AG04449 (cell line): ENCODE measurements at places on chromosomes 13 and 19.

DNA sequence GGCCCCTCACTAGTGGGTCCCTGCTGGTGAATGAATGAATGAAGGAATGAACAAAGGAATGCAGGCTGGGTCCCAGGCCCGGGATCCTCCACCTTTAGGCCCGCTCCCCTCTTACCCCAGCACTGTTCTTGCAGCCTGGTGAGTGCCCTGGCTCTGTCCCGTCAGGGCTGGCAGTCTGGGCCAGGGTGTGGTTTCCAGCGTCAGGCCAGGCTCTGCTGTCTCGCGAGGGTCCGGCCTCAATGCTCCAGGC, 317 bp downstream of the LYL1 start:
- no peak for DNase-seq

DNA sequence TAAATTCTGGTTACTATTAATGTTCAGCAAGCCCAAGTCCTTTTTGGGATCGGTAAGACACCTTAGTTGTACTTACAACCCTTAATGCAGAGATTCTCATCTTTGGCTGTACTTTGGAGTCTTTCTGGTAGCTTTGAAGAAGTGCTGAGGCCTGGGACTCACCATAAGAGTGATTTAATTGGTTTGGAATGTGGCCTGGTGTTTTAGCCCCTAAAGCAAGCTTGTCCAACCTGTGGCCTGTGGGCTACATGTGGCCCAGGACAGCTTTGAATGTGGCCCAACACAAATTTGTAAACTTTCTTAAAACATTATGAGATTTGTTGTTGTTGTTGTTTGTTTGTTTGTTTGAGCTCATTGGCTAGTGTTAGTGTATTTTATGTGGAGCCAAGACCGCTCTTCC, 215.3 kb downstream of the ZIC5 start:
- DNase-seq, result no peak

DNA sequence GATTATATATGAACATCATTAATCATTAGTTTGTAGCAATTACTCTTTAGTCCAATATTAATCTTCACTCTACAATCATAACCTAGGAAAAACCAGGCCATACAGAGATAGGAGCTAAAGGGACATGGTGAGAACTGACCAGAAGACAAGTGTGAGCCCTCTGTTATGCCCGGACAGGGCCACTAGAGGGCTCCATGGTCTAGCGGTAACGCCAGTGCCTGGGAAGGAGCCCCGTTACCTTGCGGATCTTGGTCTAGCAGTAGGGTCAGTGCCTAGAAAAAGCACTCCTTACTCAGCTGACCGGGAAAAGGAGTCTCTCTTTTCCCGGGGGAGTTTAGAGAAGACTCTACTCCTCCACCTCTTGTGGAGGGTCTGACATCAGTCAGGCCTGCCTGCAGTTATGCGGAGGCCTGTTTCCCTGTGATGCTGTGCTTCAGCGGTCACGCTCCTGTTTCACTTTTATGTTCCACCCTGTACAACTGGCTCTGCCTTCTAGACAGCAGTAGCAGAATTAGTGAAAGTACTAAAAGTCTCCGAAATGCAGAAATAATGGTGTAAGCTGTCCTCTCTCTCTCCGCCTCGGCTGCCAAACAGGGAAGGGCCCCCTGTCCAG, 13.8 kb downstream of the OR7D4 start:
- no peak for DNase-seq

- DNase-seq, result no peak
Observed at GRCh38 chr13:36888645-36889044, 31.4 kb downstream of the SMAD9 start.
